SJCRH30 (cell line): ENCODE measurements at places on chromosomes 3 and 15. TPM values are rescaled to one million over a fixed set of nuclear protein-coding genes. Genes with fewer than 3 reads are reported as not detected.

- DNase-seq: no peak
- no peak overlapping the region for H3K4me3 ChIP-seq
- no peaks in the 10 kb centered on the region for H3K36me3 ChIP-seq
- H3K4me1 ChIP-seq: peaks cover 4% of the 10 kb centered on the region
- no peak overlapping the region for H3K27ac ChIP-seq
Observed at GRCh38 chr3:158794936-158795518, 6.8 kb upstream of the MFSD1 start.

DNA sequence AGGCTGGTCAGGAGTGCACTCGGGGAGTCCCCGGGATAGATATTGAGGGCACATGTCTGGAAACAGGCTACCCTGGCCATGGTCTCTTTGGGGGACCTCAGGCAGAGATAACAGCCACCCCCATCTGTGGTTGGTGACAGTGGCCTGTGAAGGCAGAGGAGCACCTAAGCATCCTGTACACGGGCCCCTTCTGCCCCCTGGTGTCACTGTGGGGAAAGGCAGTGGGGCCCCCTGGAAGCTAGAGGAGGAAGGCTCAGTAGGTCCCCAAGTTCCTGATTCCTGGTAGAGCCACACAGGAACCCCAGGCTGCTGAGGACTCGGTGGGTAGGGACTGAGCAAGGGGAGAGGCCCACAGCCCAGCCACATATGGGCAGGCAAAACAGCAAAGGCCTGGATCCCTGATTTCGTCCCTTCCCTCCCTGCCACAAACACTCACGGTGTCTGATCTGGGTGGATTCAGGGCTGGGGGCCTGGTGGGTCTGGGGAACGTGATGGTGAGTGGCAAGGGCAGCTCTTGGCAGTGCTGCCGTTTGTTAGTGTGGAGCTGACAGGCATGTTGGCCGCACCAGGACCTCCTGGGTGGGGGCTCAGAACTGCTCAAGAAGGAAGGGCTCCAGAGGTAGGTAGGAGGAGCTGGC lies 14.1 kb upstream of the CXCR6 start:
- H3K4me3 ChIP-seq: no peak overlapping the region
- no peaks in the 10 kb centered on the region for H3K27me3 ChIP-seq
- H3K36me3 ChIP-seq: no peaks in the 10 kb centered on the region
- no peak overlapping the region for H3K27ac ChIP-seq
- peak; percentile 69 for DNase-seq

DNA sequence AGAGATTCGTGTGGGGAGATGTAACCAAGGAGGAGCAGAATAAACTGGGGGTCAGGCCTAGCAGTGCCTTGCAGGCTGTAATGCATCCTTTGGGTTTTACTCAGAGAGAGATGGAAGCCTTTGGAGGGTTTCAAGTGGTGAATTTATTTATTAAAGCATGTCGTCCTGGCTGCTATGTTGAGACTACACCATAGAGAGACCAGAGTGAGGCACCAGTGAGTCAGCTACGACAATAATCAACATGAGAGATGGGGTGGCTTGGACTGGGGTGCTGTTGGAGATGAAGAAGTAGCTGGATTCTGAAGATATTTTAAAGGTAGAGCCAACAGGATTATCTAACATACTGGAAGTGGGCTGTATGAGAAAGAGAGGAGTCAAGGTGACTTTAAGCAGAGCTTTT lies 335.3 kb upstream of the ARHGEF26 start:
- DNase-seq: no peak
- H3K4me3 ChIP-seq: no peak overlapping the region
- H3K27ac ChIP-seq: no peak overlapping the region
- no peaks in the 10 kb centered on the region for H3K27me3 ChIP-seq
- H3K4me1 ChIP-seq: no peaks in the 10 kb centered on the region

DNA sequence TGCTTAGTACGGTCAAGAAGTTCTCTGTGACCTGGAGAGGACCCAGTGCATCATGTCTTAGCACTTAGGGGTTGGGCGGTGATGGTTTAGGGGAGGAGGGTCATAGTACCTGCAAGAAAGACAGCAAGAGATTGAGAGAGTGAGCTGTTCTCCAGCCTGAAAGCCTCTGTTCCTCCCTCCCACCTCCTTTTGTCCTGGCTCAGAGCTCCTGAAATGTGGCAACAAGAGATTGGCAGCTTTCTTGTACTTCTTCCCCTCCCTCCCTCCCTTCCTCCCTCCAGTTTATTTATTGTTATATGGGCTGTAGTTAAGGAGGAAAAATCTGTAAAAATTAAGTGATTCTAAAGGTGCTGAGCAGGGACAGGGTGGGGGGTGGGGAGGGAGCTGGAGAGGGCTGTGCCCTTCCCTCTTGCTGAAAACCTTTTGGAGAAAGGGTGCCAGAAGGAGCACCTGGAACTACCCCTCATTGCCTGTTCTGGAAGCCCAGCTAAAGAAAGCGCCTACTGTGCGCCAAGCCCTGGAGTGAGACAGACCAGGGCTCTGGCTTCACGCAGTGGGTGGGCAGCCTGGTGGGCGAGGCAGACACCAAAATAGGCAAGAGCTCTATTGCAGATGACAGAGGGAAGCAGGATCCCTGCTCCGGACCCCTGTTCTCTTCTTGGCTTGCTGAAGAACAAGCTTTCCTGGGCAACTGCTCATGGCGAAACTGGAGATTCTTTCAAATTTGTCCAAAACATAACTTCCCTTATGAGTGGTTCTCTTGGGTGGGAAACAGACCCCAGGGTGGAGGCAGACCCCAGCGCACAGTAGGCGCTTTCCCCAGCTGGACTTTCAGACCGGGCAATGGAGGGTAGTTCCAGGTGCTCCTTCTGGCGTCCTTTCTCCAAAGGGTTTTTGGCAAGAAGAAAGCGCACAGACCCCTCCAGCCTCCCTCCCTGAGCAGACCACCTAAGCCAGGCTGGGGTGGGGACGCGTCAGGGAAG lies 35.6 kb downstream of the LINGO1 start:
- DNase-seq: no peak
- no peak overlapping the region for H3K27ac ChIP-seq
- no peak overlapping the region for H3K4me3 ChIP-seq
- no peaks in the 10 kb centered on the region for H3K27me3 ChIP-seq
- H3K36me3 ChIP-seq: no peaks in the 10 kb centered on the region

- no peak overlapping the region for H3K27ac ChIP-seq
- no peaks in the 10 kb centered on the region for H3K4me1 ChIP-seq
- no peaks in the 10 kb centered on the region for H3K27me3 ChIP-seq
- no peak for DNase-seq
Observed at GRCh38 chr15:49847423-49848281, 226.8 kb downstream of the DTWD1 start.

- H3K36me3 ChIP-seq: no peaks in the 10 kb centered on the region
- peak overlapping the region; percentile 10; the same call in 1 of the 2 replicates for H3K27ac ChIP-seq
Observed at GRCh38 chr15:101088788-101089578, 162.9 kb downstream of the CHSY1 start.

GRCh38 chr15:86802244-86802643 lies 722.6 kb downstream of the AGBL1 start:
- H3K27ac ChIP-seq: no peak overlapping the region
- no peak overlapping the region for H3K4me3 ChIP-seq
- no peaks in the 10 kb centered on the region for H3K36me3 ChIP-seq
- no peaks in the 10 kb centered on the region for H3K27me3 ChIP-seq

DNA sequence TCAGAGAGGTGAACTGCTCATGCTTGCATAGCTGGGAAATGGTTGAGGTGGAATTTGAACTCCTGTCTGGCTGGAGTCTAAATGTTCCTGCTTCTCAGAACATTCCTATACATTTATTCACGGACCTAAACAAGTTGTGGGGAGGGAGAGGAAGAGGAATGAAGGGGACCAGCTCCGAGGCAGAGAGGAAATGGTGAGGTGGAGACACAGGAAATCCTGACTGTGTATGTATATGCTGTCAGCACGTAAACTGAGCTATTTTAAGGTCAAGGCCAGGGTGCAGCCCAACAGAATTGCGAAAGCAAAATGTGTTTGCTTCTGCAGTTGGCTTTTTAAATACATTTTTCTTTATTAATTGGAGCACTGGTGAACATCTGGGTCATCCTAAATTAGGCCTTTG lies 74.1 kb upstream of the POMGNT2 start:
- no peak overlapping the region for H3K27ac ChIP-seq
- no peak overlapping the region for H3K4me3 ChIP-seq
- H3K27me3 ChIP-seq: no peaks in the 10 kb centered on the region
- H3K36me3 ChIP-seq: no peaks in the 10 kb centered on the region
- no peak for DNase-seq

DNA sequence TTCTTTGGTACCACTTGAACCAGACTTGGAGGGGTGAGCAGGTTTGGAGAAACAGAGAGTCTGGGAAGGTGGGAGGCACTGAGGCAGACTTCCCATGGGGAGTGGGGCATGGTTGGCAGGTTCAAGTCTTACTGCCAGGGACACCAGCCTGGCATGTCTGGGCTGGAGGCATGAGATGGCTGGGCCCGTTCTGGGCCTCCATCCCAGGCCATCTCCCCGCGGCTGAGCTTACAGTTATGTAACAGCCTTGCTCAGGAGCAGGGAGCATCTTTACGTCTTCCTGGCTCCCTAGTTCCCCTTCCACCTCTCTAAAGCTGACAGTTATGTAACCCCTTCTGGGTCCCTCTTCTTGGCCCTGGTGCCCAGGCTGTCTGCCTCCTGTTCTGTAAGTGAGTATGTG lies 12.4 kb downstream of the VIPR1 start:
- no peaks in the 10 kb centered on the region for H3K27me3 ChIP-seq
- H3K27ac ChIP-seq: no peak overlapping the region
- DNase-seq: no peak
- H3K36me3 ChIP-seq: no peaks in the 10 kb centered on the region

DNA sequence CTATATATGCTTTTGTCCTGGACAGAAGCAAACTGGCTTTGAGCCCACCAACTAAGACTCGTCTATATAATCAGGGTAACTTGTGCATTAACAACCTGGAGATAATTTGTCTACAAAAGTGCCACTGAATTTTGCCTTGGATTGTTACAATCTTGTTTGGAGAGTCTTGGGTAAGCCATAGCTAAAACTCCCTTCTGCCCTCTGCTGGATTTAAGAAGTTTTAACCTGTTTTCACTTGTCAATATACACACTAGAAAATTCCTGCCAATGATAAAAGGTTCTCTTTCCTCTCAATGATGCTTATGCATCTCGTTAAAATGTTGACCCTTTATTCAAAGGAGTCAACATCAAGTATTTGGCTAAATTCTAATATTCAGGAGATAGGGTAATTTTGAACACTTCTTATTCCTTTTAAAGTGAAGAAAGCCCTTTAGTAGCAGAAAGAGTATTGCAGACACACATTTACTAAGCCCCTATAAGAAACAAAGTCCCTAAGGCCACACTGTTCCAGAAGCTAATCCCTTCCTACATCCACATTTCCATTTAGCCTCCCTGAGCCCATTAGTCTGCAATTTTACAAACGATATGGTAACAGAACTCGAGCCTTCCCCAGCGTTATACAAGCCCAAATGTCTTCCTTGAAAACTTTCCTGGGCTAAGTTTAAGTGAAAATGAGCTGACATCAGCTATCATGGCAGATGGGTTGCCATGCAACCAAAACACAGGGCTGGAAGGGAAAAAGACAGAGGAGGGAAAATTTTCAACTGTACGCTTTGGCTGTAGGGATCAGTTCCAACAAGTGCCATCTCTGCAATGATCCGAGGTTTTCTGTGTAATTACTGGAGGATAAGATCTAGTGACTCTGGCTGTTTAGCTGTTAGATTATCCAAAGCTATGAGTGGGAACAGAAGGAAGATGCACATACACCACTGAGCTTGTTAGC lies 75.9 kb upstream of the FGF12 start:
- no peaks in the 10 kb centered on the region for H3K4me1 ChIP-seq
- H3K27ac ChIP-seq: no peak overlapping the region
- peak; percentile 62 for DNase-seq
- H3K4me3 ChIP-seq: no peak overlapping the region
- no peaks in the 10 kb centered on the region for H3K27me3 ChIP-seq
- no peaks in the 10 kb centered on the region for H3K36me3 ChIP-seq

GRCh38 chr15:63879211-63879610 lies 45.5 kb upstream of the HERC1 start:
- H3K36me3 ChIP-seq: no peaks in the 10 kb centered on the region
- no peaks in the 10 kb centered on the region for H3K27me3 ChIP-seq
- no peaks in the 10 kb centered on the region for H3K4me1 ChIP-seq

DNA sequence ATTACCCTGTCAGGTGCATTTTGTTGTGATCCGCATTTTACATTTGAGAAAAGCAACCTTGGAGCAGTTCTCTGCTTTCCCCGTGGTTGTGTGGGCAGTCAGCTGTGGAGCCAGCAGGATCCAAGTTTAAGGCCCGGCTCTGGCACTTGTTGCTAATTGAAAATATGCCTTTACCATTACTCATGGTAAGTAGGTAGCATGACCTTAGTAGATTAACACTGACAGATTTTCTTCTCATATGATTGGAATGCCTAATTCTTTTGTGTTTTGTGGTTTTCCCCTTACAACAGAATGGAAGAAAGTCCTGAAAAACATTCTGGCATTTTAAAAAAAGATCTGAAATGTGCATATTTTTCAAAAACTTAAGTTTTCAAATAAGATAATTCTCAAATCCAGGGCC lies 246.5 kb upstream of the LRRN1 start:
- no peak overlapping the region for H3K4me3 ChIP-seq
- no peak for DNase-seq
- H3K27ac ChIP-seq: no peak overlapping the region
- H3K27me3 ChIP-seq: no peaks in the 10 kb centered on the region

- H3K4me3 ChIP-seq: no peak overlapping the region
- H3K27ac ChIP-seq: no peak overlapping the region
- H3K4me1 ChIP-seq: peaks cover 10% of the 10 kb centered on the region
Observed at GRCh38 chr3:147090461-147090860, 315.9 kb downstream of the ZIC4 start.

DNA sequence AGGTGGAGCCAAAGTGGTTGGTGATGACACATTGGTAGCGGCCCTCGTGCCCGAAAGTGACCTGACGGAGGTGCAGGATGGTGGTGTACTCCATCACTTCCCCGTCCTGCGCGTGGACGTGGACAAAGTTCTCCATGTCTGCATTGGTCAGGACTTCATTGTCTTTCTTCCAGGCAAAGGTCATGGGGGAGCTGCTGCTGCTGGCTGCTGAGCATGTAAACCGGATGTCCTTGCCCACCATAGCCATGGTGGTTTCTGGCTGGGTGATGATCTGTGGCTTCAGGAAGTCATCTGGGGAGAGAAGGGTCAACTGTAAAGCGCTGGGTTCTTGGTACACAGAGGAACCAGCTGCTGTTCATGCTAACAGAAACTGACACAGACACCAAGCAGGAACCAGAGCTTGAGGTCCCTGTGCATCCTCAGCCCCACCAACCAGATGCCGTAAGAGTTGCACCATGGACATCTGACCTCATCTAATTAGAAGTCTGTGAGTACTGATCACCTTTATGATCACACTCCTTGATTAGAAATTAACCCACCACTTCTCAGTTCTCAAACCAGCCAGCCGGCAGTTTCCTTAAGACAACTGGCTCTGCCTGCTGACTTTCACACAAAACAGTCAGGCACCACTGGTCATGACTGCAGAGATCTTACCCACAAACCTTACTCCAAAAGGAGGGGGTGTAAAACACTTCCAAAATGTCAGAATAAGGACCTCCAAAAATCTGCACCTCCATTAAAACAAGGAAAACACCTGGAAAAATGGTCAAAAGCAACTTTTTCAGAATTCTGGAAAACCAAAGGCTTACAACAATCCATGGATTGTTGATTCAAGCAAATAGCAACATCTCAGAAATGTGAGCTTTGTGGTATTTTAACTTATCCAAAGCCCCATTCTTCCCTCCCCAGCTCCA lies 114.6 kb downstream of the LRIG1 start:
- peaks cover 12% of the 10 kb centered on the region for H3K4me1 ChIP-seq
- peaks cover 10% of the 10 kb centered on the region; the same call in 1 of the 2 replicates for H3K36me3 ChIP-seq
- no peaks in the 10 kb centered on the region for H3K27me3 ChIP-seq
- no peak overlapping the region for H3K4me3 ChIP-seq

MB21D2 gene
- 18.3 and 20.4 TPM in 2 replicates for total RNA-seq

GRK7 gene
- 0.20 and 0.30 TPM in 2 replicates for total RNA-seq

SOX14 gene
- total RNA-seq: not detected in 2 replicates

NR2F2 gene
- total RNA-seq: 24.5 and 24.9 TPM in 2 replicates

CPNE4 gene
- 0.04 and 0.10 TPM in 2 replicates for total RNA-seq

NRROS gene
- not detected in 2 replicates for total RNA-seq

TUSC7 gene
- not detected in 2 replicates for total RNA-seq

SST gene
- total RNA-seq: not detected in 2 replicates

CDHR4 gene
- total RNA-seq: not detected in 2 replicates
